ENCODE measurements at places on chromosomes 13 and 19. TPM values are rescaled to one million over a fixed set of nuclear protein-coding genes. Genes with fewer than 3 reads are reported as not detected.

The ANGPTL8 gene
- 0.52 TPM for polyA plus RNA-seq

The ZNF28 gene
- polyA plus RNA-seq, result 23.1 TPM

The STOML3 gene
- polyA plus RNA-seq, result not detected

The ZNF665 gene
- 5.6 TPM for polyA plus RNA-seq

The CGB7 gene
- polyA plus RNA-seq, result 0.83 TPM

The TEX101 gene
- 0.06 TPM for polyA plus RNA-seq

The ZNF90 gene
- 13.2 TPM for polyA plus RNA-seq

The ETV2 gene
- polyA plus RNA-seq, result 1.6 TPM

The IL17D gene
- 10.9 TPM for polyA plus RNA-seq

The CYP4F8 gene
- not detected for polyA plus RNA-seq

DNA sequence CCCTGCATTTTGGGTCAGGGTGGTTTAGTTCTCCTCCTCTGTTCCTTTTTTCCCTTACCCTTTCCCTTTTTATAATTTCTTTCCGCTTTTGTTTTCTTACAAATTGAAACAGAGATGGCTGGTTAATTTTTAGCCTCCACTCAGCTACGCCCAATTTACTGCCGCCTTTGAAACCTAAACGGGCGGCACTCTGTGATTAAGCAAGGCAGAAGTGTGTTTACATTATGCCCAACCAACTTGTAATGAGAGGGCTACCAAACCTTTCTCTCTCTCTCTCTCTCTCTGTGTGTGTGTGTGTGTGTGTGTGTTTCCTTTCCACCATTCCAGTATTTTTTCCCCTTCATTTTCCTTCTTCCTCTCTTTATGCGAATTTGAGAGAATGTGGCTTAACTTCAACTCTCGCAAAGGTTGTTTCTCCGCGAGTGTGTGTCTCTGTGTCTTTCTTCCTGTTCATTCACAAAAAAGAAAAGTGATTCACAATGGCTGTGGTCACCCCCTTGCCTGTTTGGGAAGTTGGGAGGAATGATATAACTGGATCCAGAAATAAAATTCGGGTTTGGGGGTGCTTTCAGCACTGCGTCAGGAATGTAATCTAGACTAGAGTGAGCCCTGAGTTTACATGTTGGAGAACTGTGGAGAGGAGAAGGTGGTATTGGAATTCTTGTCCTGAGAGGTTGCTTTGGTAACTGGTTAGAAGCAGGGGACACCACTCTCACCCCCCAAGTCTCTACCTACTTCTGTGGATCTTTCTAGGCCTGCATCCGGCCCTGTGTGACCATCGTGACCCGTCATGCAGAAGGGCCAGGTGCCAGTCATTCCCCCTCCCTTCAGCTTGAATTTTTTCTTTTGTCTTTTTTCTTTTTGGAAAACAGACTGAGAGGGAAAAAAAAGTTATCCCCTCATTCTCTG is 31.4 kb downstream of the NFIX start:
- DNase-seq, result no peak

GRCh38 chr13:74070065-74070464 is 64.1 kb downstream of the KLF12 start:
- DNase-seq, result no peak

GRCh38 chr13:22369840-22370239 is 699.0 kb downstream of the FGF9 start:
- no peak for DNase-seq

DNA sequence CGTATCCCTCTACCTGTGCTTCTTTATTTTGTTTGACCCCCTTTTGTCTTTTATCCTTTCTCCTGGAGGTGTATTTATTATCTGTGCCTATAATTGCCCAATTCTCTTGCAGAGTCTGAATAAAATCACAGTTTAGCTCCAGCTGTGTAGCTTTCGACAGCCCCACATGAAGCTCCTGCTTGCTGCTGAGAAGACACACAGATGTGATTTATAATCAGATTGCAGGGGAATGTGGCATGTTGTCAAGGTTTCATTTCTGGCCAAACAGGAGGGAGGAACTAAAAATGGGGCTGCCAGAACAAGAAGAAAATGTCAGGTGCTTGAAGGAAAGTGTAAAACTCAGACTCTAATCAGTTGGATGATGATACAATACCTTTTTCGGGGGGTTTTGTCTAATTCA is 22.7 kb downstream of the CCNA1 start:
- no peak for DNase-seq

GRCh38 chr19:48495396-48495795 is 16.2 kb downstream of the LMTK3 start:
- DNase-seq, result no peak

- DNase-seq, result no peak
Measured at GRCh38 chr13:49836516-49836915, 44.0 kb upstream of the KPNA3 start.

- DNase-seq, result no peak
Measured at GRCh38 chr13:110714797-110715394, 1.4 kb downstream of the ING1 start.

- DNase-seq, result no peak
Measured at GRCh38 chr19:39983695-39984300, 12.8 kb downstream of the PSMC4 start.

- no peak for DNase-seq
Measured at GRCh38 chr13:49428041-49428763, 15.7 kb downstream of the CAB39L start.

GRCh38 chr13:37960427-37960826 is 90.9 kb upstream of the TRPC4 start:
- DNase-seq, result no peak

DNA sequence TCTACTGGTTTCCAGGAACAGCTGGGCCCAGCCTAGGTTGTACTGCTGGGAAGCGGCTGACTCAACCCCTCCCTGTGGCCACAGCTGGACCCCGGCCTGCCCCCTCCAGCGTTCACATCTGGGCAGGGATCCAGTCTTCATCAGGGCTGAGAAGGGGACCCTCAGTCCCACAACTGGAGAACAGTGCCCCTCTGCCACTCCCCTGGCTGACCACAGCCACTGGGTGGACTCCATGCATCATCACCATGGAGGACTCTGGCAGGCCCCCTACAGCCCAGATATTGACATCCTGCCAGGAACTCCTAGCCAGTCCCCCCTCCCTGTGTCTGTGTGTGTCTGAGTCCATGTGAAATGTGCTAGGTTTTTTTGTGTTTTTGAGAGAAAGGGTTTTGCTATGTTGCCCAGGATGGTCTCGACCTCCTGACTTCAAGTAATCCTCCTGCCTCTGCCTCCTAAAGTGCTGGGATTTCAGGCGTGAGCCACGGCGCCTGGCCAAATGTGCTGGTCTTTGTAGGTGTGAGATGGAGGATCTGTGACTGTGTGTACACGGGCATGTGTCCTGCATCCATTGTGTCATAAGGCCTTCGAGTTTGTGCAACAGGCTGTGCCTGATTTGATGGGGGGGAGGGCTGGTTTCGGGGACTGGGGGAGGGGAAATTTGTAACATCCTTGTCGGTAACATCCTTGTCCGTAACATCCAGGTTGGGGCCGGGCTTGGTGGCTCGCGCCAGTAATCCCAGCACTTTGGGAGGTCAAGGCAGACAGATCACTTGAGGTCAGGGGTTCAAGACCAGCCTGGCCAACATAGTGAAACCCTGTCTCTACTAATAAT is 4.0 kb upstream of the HOOK2 start:
- DNase-seq, result no peak

- DNase-seq, result peak; percentile 56
Measured at GRCh38 chr13:36919171-36919832, 736 bp downstream of the SMAD9 start.

- no peak for DNase-seq
Measured at GRCh38 chr19:10134040-10134439, 14.3 kb upstream of the EIF3G start.

DNA sequence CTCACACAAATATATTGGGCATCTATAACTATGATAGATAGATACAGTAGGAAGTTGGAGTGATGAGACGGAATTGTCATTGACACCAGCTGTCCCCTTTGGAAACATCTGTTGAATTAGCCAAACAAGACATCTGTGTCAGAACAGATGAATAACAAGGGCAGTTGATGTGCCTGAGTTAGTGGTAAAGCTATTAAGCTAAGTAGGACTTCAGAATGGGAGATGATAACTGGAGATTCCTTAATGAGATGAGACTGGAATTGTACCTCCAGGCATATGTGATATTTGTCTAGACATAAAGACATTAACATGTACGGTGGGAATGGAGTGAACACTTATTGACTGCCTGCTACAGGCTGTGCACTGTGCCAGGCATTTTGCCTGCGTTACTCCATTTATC is 78.7 kb downstream of the MBNL2 start:
- no peak for DNase-seq

DNA sequence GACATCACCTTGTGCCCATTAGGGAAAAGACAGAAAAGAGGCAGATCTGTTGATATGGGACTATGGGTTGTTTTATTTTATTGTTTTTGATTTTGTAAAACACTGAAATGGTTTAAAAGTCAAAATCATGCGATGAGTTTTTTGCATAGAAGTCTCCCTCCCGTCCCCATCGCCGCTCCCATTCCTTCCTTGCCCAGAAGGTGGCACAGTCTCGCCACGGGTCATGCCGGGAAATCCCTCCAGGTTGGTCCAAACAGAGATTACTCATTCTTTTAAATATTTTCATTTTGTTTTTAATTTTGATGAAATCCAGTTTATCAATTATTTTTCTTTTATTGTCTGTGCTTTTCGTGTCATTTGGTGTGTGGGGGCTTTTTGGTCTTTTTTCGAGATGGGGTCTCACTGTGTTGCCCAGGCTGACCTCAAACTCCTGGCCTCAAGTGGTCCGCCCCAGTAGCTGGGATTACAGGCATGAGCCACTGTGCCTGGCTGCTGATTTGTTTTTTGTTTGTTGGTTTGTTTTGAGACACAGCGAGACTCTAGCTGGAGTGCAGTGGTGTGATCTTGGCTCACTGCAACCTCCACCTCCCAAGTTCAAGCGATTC is 9.2 kb downstream of the PGPEP1 start:
- no peak for DNase-seq

DNA sequence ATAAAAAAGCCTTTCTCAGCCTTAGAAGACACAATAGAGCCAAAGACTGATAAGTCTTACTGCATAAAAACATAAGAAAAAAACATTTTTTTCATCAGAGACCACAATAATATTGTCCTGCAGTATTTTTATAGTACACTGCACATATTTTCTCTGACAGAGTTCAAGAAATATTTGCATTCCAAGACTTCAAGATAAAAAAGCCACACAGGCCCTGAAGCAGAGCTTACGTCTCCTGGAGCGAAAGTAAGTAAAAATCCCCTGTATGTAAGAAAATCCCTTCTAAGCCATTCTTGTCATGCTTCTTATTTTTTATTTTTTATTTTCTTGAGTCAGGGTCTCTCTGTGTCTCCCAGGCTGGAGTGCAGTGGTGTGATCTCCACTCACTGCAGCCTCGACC is 755.9 kb downstream of the LIG4 start:
- DNase-seq, result no peak

DNA sequence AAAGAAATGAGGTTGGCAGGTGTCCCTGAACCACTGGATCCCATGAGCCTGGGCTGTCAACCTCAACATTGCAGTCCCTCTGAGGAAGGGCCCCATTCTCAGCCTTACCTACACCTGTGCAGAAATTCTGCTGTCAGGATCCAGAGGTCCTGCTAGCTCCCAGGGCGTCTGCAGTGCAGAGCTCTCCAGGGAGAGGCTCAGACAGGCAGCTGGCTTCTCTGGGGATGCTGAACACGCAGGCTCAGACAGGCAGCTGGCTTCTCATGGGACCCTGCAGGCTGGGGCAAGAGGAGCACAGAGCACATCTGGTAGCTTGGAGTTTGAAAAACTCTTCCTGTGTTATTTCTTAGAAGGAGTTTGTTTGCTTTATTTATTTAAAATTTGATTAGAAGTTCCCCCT is 50.9 kb downstream of the TMEM255B start:
- DNase-seq, result no peak

DNA sequence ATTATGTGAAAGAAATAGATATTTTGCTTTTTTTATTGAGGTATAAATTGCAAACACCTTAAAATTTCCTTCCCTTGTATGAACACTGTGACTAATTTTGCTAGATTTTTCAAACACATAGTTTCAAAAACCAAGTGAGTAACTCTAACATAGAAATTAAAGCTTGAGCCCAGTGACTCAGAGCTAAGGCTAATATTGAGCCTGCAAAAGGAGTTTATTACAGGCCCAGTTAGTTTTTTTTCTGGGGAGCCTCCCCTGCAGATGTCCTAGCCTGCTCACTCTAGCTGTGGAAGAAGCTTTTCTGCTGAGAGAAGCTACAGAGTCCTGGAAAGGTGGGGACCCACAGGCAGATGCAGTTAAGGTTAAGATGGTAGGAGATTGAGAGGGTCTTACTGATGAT is 3.4 kb downstream of the ZNF430 start:
- DNase-seq, result no peak

GRCh38 chr13:106623799-106624460 is 56.0 kb upstream of the ARGLU1 start:
- DNase-seq, result no peak

GRCh38 chr19:39515551-39516191 is 732 bp downstream of the SELENOV start:
- no peak for DNase-seq

DNA sequence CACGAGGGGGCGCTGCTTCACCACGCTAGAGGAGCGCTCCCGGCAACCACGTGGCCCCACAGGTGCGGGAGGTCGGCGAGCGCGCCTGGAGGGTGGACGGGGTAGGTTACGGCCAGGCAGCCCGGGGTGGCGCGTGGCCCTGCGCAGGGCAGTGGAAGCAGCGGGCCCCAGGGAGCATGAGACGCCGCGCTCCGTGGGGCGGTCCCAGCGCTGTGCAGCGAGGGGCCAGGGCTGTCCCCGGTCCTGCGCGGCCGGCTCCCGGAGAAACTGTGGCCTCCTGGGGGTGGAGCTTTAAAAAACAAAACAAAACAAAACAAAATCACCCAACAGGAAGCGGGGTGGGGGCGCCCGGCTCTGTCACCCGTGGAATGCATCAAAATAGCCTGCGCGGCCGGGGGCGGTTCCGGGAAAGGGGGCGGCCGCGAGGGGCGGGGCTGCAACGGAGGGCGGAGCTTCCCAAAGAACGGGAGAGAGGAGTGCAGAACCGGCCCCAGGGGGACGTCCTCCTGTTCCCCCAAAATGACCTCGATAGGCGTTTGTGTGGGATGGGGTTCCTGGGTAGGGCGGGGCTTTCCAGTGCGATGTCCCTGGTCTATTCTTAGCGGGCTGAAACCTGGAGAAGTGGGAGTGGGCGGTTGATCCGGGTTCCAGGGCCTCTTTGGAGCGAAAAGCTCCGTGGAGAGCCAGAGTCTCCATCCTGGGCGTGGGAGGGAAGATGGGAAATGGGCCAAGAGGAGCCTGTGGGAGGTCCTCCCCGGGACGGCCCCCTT is 27.3 kb downstream of the NUMBL start:
- peak; percentile 72 for DNase-seq

DNA sequence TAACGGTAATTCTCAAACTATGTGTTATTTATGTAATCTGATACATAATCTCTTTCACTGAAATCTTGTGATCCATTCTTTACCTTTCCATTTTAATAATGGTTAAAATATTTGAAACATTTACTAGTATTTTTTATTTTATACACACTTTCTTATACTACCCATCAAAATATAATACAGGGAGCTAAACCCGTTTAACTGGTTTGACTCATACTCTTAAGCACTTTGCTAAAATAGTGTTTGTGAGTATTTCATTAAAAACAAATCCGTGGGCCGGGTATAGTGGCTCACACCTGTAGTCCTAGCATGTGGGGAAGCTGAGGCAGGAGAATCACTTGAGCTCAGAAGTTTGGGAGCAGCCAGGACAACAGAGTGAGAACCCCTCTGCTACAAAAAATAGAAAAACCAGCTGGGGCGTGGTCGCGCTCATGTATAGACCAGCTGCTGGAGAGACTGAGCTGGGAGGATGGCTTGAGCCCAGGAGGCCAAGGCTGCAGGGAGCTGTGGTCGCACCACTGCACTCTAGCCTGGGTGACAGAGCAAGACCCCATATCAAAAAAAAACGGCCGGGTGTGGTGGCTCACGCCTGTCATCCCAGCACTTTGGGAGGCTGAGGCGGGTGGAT is 43.8 kb upstream of the DCUN1D2 start:
- no peak for DNase-seq

- DNase-seq, result no peak
Measured at GRCh38 chr13:50424993-50425392, 409.7 kb downstream of the KCNRG start.

Measured in right renal pelvis (tissue), 4 donors.